ENCODE measurements at places on chromosomes 7 and 10.

DNA sequence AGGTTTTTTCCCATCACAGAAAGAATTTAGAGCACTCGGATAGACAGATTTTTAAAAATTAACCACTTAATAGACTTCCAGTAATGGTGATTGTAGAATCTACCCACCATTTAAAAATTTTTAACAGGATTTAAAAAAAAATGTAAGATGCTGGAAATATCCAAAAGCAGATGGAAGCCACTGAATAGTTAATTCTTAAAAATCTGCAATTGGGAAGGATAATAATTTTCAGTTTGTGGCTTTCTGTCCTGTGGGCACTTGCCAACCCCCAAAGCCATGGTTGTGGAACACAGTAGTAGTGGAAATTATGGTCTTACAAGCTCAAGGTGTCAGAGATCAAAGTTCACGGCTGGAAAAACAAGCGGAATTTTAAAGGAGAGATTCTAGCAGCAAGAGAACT, 101.0 kb upstream of the SP4 start:
- DNase-seq: no peak

DNA sequence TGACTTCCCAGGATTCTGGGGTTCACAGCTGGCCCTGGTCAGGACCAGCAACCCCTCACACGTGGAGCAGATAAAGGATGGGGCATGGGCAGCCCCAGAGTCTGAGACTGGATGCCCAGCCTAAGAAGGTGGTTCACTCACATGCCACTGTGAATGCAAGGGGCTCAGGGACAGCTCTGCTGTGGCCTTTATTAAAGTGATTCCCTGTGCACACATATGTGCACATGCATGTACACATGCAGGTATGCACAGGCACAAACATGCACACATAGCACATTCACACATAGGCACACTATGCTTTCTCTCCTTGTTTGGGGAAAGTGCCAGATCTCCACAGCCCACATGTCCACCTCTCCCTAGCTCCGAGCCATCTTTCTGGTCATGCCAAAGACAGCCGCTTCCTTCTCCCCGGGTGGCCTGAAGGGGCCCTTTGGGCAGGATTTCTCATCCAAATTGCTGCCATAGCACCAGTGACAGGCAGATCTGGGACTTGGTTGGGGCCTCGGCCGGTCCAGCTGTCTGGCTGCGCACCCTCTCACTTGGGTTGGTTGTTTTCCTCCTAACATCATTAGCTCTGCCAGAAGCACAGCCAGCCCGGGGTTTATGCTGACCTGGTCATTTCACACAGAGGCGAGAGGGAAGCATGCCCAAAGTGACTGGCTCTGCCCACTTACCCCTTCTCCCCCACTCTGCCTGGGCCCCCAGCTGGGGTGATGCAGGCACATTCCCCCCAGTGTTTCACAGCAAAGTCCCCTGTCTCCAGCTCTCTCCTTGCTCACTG, 1.4 kb downstream of the GCK start:
- no peak for DNase-seq

DNA sequence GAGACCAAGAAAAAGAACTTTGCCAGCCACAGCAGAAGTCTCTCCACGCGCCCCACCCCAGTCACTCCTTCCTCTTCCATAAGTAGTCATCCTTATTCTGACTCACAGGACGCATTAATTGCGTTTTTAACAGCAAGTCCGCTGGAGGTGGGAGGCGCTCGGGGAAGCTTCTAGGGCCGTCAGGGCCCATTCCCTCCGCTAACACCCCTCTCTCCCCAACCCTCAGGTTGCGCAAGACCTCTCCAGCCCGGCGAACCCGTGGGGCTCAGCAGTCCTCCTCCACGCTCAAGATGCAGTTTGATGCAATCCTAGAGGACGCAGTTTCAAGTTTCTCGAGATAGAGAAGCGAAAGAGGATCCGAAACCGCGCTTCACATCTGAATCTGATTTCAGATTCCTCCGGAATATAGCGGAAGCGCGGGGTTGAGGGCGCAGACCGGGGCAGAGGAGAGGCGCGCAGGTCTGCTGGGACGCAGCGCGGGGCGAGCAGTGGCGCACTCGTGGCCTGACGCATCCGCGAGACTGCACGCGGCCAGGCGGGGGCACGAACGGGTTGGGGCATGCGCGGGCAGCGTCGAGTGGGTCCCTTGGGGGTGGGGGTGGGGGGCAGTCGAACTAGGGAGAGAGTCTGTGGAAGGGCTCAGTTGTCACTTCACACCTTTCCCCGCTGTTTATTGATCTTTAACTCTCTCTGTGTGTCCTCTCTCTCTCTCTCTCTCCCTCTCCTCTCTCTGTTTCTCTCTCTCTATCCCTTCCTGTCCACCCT, 37.8 kb upstream of the PSAP start:
- DNase-seq: no peak

DNA sequence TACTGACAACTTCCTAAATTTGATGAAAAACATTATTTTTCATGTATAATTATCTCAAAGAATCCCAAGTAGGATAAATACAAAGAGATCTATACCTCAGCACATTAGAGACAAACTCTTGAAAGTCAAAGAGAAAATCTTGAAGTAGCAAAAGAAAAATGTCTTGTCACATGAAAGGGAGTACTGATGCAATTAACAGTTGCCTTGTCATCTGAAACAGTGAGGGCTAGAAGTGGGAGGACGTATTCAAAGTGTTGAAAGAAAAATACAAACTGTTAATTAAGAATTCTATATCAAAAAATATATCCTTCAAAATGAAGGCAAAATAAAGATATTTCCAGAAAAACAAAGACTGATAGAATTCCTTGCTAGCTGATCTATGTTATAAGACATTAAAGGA, 35.5 kb upstream of the ARHGAP22 start:
- no peak for DNase-seq

DNA sequence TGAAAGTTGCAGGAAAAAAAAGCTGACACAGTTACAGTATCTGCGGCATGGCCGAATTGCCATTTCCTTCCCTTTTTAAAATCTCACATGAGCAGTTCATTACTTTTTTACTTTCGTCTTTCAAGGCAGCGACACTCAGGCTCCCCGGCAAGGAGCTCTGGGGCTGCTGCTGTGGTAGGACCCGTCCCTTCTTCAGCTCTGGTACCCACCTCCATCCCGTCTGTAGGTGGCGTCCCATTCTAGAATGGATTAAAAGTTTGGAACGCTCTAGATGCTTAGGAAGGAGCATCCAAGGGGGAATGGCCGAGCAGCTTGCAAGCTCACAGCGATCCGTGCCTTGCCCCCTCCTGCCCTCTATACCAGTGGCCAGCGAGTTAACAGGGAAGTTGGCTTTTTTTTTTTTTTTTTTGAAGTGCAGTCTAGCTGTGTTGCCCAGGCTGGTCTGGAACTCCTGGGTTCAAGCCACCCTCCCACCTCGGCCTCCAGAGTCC, 22.8 kb upstream of the TTYH3 start:
- no peak for DNase-seq
